ENCODE measurements at places on chromosomes 16 and 17. TPM values are rescaled to one million over a fixed set of nuclear protein-coding genes. Genes with fewer than 3 reads are reported as not detected.

Gene SSTR5
- 1.8 TPM for total RNA-seq

Gene CACNG5
- 0.68 TPM for total RNA-seq

Gene NHLRC4
- 0.52 TPM for total RNA-seq

Gene MYCBPAP
- 4.1 TPM for total RNA-seq

Gene FNDC8
- not detected for total RNA-seq

Gene CFAP97D1
- total RNA-seq = not detected

Gene NPIPB9
- 1.2 TPM for total RNA-seq

Gene POLR3K
- 17.6 TPM for total RNA-seq

Gene NEUROD2
- total RNA-seq = not detected

Gene ITGB4
- 26.4 TPM for total RNA-seq

Gene CD300LG
- not detected for total RNA-seq

Gene C16orf96
- 0.43 TPM for total RNA-seq

Gene SLC4A1
- not detected for total RNA-seq

Gene DNAJA3
- total RNA-seq = 43.9 TPM

Gene CMIP
- 46.6 TPM for total RNA-seq

Gene TMEM114
- total RNA-seq = not detected

Gene ZPBP2
- total RNA-seq = not detected

Gene CDRT15
- not detected for total RNA-seq

Gene ATP2C2
- total RNA-seq = 12.2 TPM

Gene RAB37
- total RNA-seq = 3.4 TPM

Gene ACSM3
- 22.6 TPM for total RNA-seq

Gene KRT20
- 41.9 TPM for total RNA-seq

Gene DCAKD
- 57.5 TPM for total RNA-seq

Measured in type B pancreatic cell (in vitro differentiated cells).